Tibial artery (tissue), 4 donors: ENCODE measurements at places on chromosomes 6 and 20.
A peak's percentile ranks its signal among the peaks of the same experiment; 100 is the strongest.

DNA sequence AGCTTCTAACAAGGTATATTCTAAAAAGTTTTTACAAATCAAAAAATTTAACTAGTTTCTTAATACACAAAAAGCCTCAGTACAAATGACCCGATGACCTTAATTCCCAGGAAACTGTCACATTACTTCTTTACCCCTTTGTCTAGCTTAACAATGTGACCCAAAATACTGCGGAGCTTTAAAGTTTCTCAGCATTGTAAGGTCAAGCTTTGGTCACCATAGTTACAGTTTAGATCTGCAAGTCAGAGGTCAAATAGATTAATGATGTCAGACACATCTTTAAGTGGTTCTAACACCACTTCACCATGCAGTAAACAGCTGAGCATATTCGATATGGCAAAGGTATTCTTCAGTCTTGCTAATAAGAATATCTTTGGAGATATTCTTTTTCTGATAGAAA lies 36.8 kb upstream of the FLRT3 start:
- DNase-seq, result no peak

GRCh38 chr6:159169193-159169555 lies at the start of gene FNDC1:
Gene FNDC1 (plus strand): TSS chr6:159169400. CDS start chr6:159169597, 197 bp downstream.
- no peak for DNase-seq

DNA sequence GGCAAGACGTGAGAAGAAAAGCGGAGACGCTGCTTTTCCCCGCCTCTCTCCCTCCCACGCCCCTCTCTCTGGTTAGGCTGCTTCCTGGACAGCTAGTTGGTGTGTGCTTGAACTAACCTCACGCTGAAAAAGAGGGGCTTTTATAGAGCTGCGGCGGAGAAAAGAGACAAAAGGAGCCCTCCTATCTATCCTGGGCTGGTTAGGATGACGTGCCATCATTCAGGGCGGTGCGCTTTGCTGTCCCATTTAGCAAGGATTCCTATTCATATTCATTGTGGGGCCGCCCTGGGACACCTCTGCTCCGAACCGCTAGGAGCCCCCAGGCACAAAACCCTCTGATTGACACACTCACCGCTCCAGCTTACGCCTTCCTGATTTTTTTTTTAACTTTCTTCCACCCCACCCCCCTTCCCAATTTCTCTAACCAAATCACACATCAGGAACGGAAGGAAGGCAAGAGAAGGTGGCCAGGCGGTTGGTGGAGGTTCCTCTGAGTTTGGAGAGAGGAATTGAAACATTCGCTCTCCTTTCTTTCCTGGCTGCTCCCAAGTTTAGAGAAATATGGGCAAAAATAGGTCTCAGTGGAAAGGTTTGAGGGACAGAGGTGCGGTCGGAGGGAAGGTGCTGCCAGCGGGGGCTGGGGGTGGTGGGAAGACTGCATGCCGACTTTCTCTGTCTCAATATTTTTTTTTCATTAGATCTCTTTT lies at the start of gene OLIG3:
TSS of gene OLIG3 (minus strand) at position 114 of the 707 bp plus-strand sequence. CDS start 224 bp downstream, outside the sequence.
- DNase-seq, result no peak

GRCh38 chr6:36413489-36414480 lies 26.3 kb upstream of the ETV7 start:
- no peak for DNase-seq

- DNase-seq, result peak; percentile 76
These were observed 46.2 kb upstream of the ZNF184 start for GRCh38 chr6:27518881-27519795.
